Stimulated activated CD4-positive, alpha-beta T cell treated with anti-CD3 and anti-CD28 coated beads, Interleukin-12 subunit alpha, Interleukin-12 subunit beta, amount 100 ng/mL, for 4 hours (primary cell): ENCODE measurements at places on chromosomes 4 and X.
A peak's percentile ranks its signal among the peaks of the same experiment; 100 is the strongest.

- no peak for DNase-seq
Measured at GRCh38 chr4:12421364-12421763, 992.7 kb upstream of the HS3ST1 start.

DNA sequence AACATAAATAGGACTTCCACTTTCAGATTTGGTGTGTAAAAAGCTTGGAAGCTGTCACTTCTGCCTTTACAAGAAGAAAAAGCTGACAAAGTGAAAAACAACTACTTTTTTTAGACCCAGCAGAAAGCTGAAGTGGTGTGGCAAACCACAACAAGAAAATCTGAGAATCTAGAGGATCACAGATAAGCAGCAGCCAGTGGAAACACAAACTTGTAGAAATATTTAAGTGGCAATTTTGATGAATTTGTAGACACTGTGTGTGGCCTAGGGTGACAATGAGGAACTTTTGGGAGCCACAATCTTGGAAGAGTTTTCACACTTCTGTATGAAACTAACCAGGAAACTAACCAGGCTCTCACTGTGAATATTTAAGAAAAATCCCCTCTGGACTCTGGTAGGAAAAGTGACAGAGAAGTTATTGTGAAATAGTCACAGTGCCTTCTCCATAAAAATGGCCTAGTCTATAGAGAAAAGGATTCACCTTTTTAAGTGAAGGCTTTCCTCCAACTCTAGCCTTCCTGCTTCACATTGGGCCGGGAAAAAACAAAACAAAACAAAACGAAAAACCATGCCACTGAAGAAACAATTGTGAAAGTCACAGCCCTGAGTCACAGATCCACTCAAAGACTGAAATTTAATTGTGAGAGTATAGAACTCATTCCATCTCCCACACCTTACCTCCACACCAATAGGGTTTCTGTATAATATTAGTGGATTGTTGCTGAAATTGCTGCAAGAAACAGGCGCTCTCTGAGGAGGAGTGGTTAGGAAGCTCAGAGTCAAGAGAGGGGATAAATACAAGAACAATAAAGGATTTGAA lies 26.7 kb upstream of the GUCY1A1 start:
- DNase-seq: no peak

DNA sequence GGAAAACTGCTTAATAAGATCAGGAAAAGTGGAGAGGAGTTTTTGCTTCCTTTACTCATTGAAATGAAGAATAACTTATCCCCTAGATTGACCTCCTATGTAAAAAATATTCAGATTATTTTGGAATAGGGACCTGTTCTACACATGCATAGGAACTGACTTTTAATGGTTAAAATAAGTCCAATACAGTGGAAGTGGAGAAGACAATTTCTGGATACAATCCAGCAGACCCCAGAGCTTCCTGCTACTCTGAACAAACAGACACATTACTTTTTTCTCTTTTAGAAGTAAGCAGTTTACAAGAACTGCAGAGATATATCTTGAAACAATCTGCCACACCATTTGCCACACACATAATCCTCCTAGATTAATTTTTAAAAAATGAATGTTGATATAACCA lies 129.7 kb downstream of the PPA2 start:
- no peak for DNase-seq

GRCh38 chr4:10856271-10856782 lies 171.8 kb upstream of the CLNK start:
- no peak for DNase-seq

- DNase-seq: peak; percentile 32
Measured at GRCh38 chrX:118528071-118528737, 32.6 kb downstream of the DOCK11 start.

DNA sequence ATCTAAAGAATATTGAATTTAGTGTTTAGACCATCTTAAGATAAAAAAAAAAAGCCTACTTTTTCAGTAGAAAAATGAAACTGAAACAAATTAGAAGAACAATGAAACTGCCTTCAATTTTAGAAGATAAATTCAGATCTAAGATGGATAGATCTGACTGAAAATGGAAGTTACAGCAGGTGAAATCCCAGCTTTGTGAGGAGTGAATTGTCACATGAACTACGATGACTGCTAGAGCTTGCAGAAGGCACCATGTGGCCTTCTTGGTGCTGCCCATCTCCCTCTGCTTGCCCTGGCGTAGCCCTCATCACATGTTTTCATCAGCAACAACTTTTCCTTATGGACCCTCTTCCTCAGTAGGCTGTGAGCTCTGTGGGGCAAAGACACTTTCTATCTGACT lies 51.4 kb upstream of the EMCN start:
- no peak for DNase-seq

DNA sequence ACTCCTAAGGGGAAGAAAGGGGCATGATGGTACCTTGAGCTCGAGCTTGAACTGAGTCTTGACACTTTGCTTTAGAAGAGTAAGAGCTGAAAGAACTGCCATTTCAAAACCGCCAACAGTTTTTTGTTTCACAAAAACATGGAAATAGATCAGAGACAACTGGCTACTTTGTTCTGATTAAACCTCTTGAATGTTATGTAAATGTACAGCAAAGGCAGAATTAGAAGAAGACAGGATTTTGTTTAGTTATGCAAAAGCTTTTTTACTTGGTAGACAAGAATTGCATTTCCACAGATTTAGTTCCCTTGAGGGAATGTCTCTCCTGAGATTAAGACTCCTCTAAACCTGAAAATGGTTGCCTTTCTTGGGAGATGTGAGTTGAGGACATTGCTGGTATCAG lies 33.3 kb upstream of the STPG2 start:
- no peak for DNase-seq

DNA sequence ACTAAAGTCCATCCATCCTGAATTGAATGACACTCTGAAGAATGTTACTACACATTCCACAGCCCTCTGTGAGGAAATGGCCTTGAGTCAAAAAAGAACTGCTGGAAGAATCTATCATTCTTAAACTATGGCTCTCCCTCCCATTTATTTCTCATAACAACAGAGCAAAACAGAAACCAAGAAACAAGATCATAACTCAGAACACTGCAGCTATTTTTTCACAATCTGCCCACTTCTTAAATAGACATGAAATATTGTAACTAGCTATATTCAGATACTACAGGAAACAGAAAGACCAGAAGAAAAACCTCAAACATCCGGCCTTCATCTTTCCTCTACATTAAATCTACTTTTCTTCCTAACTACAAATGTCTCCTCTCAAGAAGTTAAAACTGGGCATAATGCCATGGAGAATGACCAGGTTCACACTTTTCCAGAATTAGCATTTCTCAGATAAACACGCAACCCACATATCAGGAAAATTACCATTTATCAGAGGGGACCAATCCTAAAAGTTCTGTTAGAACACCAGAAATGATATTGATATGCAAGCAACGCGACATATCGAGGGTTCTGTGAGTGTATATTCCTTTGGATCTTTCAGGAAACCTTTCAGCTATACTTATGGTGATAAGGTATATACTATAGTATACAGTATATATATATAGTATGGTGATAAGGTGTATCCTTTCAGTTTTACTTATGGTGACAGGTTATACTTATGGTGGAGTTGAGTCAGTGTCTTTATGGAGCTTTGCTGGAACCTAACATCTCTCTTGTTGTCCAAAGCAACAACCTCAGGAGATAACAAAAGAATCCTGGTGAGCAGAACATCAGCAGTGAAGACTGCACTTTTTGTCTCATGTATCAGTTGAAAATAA lies 60.4 kb upstream of the IRF2 start:
- no peak for DNase-seq

DNA sequence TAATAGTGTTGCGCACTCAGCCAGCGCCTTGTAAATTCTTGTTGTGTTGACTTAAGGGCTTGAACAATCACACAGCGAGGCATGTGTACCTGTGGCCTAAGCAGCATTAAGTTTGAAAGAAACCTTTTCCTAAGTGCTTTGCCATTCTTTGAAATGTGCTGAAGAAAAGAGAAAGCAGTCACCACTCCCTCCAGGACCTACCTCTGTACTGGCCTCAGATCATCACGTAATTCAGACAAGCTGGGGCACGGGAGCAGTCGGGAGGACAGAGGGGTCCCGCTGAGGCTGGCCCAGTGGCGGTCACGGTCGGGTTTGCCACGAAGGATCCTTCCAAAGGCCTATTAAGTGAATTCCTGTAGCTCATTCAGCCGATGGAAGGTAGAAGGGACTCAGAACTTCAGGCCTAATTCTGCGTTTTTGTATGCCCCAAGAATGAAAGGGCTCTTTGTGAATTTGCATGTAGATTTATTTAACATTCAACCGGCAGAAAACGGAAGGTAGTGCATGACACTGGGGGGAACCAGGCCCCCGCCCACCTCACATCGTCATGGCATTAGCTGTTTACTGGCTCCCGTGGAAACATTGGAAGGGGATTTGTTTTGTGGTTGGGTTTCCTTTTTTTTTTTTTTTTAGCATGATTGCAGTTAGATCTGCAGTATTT lies 106.3 kb downstream of the TRAPPC11 start:
- DNase-seq: no peak
